ENCODE measurements at places on chromosomes 7 and 10. TPM values are rescaled to one million over a fixed set of nuclear protein-coding genes. Genes with fewer than 3 reads are reported as not detected.
A peak's percentile ranks its signal among the peaks of the same experiment; 100 is the strongest.

Gene AP1S1
- 73.0 TPM for total RNA-seq

Gene RPA3
- total RNA-seq: 108 TPM

Gene ADAMTS14
- total RNA-seq: 1.9 TPM

DNA sequence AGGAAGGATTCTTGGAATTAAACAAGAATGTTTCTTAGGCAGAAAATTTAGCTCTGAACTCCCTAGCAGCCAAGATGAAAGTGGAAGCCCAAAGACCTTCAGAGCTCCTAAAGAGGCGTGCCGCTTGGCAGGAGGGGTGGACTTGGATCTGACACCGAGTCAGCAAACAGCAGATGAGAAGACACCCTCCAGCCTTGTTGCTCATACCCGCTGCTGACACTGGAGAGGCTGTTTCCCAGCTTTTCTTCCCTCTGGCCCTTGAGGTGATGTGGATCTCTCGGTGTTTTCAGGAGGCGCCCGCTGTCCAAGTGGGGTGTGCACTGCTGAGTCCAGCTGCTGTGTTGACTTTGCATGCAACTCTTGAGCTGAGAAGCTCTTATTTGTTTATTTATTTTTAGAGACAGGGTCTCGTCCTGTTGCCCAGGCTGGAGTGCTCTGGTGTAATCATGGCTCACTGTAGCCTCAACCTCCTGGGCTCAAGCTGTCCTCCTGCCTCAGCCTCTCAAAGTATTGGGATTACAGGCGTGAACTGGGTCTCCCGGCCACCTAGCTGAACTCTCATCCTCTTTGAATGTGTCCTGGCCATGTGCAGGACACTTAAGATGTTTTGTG lies 21.5 kb downstream of the SLC18A2 start:
- DNase-seq: no peak

DNA sequence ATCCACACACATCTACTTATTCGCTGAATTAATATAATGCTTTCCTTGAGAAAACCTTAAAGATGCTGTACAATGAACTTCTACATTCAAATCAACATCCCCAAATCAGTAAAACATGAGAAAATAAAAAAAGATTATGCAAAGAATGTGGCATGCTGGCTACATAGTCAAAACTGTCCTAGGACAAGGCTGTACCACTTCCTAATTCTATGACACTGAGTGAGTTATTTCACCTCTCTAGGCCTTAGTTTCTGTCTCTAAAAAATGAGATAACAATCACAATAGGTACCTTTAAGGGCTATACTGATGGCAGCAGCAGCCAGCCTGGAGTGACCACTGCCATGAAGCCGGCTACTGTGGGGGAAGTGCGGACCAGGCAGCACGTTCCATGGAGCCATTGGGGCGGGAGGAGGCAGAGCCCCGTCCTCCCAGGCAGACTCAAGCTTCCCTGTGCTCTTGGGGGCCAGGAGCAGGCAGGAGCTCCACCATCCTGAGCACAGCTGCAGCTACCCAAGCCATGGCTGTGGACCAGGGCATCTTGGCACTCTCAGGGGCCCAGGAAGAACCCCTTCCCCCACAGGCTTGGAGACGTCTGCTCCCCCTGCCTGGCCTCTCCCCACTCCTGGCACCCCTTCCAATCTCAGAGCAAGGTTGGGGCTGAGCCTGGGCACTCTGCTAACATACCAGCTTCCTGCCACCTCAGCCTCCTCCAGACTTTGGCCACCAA lies 110.2 kb downstream of the ELAPOR2 start:
- DNase-seq: peak; percentile 38

DNA sequence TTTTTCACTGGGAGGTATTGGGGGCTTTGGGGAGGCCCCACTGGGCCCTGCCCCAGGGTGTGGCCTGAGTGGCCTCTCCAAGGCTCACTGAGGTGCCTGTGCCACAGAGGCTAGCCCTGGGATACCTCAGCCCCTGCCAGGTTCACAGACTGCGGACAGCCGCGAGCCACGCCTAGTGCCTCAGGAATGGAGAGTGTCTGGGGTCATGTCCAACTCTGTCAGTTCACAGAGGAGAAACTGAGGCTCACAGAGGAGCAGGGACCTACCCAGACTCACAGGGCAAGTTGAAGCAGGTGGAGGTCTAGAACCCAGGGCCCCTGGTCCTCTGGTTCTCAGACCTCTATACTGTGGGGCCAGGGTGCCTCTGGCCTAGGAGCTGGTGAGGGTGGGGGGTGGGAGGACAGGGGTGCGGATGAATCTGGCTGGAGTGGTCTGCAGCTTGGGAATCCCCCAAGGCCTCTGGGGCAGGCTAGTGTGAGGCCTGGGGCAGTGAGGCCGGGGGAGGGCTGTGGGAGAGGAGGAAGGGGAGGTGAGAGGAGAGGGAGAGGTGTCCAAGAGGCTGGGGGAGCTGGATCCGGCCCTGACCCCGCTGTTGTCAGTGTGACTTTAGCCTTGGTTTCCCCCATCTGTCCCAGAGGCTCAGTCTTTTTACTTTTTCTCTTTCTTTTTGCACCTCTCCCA lies 20.0 kb downstream of the NEURL1 start:
- peak; percentile 22 for DNase-seq

GRCh38 chr7:54817152-54817551 lies 58.1 kb upstream of the SEC61G start:
- DNase-seq: no peak

DNA sequence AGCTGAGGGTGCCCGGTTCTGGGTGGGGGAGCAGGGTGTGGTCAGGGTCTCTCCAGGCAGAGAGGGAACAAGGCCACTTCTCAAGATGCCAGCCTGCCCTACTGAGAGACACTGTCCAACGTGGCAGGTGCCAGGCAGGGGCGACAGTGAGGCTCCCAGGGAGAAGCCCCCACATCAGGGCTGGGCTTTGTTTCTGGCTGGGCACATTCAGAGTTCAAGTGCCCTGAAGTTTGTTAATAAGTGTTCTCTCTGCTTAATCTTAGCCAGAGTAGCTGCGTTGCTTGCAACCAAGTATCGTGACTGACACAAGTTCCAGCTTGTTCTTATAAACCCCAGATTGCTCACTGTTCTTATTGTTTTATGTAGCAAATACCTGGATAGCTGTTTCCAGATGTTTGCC lies 21.8 kb downstream of the FOXL3 start:
- no peak for DNase-seq

GRCh38 chr10:116716381-116716780 lies 26.0 kb downstream of the HSPA12A start:
- DNase-seq: no peak

GRCh38 chr10:32000937-32001336 lies 55.3 kb downstream of the KIF5B start:
- DNase-seq: no peak

GRCh38 chr7:94228678-94229077 lies 166.0 kb upstream of the COL1A2 start:
- DNase-seq: no peak

DNA sequence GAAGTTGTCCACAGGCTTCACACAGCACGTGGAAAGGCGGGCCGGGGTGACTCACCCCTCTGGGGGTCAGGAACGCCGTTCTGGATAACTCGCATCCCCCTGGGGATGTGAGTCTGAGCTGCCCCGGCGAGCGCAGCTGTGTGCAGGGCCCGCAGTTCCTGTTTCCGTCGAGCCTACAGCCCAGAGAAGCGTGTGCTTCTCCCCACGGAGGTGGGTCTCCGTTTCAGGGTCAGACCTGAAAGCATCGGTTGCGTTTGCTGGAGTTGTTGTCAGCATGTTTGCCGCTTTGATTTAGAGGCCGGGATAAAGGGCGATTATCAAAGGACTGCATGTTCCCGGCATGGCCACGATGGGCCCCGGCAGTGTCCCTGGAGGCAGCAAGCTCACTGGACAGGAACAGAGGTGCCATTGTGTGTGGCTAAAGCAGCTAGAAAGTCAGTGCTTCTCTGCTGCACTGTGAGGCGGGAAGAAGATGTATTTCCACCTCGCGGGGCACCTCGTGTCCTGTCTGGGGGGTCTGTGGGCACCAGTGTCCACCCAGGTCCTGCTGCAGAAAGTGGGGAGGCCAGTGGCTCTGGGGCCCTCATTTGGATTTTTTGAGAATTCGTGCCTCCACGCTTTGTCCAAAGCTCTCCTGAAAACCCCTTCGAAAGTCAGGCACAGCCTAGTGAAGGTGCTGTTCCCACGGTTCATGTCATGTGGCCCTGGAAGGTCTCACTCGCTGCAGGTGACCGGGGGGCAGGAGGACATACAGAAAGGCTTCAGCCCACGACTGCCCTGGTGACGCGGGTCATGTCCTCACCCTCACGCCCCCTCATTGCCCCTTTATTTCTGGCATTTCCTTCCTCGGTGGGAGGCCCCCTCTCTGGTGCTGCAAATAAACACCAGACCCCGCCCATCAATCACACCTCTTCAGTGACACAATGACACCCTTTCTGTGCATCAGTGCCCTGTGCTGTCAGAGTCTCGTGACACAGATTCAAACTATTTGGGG lies 27.4 kb upstream of the GDI2 start:
- DNase-seq: no peak

All from H9 (cell line).